ENCODE measurements at places on chromosomes 1 and 21. TPM values are rescaled to one million over a fixed set of nuclear protein-coding genes. Genes with fewer than 3 reads are reported as not detected.

- no peak for DNase-seq
Measured at GRCh38 chr1:62997884-62998283, 214.0 kb downstream of the ATG4C start.

The LCE1A gene
- not detected for total RNA-seq

- DNase-seq, result no peak
Measured at GRCh38 chr1:30753660-30754123, 3.9 kb downstream of the LAPTM5 start.

The KCNA3 gene
- 1.2 TPM for total RNA-seq

The REN gene
- not detected for total RNA-seq

- no peak for DNase-seq
Measured at GRCh38 chr1:49864581-49864980, 159.2 kb downstream of the AGBL4 start.
